ENCODE measurements at places on chromosomes 5 and 9. TPM values are rescaled to one million over a fixed set of nuclear protein-coding genes. Genes with fewer than 3 reads are reported as not detected.

- DNase-seq: peak; percentile 88
- no peaks in the 10 kb centered on the region for H3K27me3 ChIP-seq
- peak overlapping the region; percentile 67 for H3K27ac ChIP-seq
- H3K4me3 ChIP-seq: no peak overlapping the region
Observed at GRCh38 chr5:149205625-149206523, 64.6 kb downstream of the ABLIM3 start.

DNA sequence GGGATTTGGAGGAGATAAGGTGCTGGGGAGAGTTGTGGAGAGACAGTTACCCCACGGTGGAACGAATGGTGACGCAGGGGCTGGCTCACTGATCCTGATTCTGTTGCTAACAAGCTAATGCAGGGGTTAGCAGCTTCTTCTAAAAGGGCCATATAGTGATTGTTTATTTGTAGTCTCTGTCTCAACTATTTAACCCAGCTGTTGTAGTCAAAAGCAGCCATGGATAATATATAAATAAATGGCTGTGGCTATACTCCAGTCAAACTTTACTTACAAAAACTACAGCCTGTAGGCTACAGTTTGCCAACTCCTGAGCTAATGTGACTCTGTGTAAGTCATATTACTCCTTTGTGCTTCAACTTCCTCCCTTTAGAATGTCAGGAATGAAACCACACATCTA lies 21.8 kb downstream of the STOM start:
- H3K27ac ChIP-seq: no peak overlapping the region
- peaks cover 18% of the 10 kb centered on the region for H3K4me1 ChIP-seq
- H3K36me3 ChIP-seq: peaks cover 3% of the 10 kb centered on the region
- no peak overlapping the region for H3K4me3 ChIP-seq

DNA sequence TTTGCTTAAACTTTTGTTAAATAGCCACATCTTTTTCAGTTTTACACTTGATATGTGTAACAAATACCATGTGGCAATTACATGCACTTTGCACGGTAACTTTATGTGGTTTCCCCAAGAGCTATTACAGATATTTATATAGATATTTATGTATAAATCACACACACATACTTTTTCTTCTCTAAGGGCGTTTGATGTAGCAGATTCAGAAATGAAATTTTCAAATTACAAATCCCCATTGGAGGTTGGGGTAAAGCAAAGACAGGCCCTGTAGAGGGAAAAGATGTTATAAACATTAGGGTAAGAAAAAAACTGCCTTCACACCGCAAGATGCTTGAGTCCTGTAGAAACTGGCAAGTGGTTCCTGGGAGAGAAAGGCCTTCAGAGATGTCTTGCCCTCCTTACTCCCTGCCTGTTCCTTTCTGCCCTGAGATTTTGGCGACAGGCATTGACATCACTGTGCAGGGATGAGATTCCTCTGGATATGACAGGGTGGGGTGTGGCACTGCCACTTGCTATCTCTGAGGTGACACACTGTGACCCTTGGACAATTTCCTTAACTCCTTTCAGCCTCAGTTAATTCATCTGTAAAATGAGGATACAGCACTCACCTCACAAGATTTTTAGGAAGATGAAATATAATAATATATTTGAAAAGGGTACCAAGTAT lies 177.9 kb upstream of the TUT7 start:
- no peaks in the 10 kb centered on the region for H3K36me3 ChIP-seq
- H3K27me3 ChIP-seq: no peaks in the 10 kb centered on the region
- DNase-seq: no peak

DNA sequence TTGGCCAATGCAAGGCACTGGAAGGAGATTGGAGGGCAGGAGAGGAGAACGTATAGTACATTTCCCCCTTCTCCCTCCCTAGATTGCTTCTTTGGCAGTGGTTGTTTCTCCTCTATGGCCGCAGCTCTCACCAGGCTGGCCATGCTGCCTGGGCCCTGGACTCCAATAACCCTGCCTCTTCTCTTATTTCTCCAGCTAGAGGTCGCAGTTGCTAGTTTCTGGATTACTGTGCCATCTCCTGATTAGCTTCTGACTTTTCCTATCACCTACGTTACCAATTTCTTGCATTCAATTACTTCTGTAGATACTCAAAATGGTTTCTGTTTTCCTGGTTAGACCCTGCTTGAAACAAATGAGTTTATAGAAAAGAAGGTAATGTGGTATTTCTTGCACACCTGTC lies 2.4 kb upstream of the MACIR start:
- H3K27me3 ChIP-seq: no peaks in the 10 kb centered on the region
- peaks cover 5% of the 10 kb centered on the region for H3K4me1 ChIP-seq
- no peaks in the 10 kb centered on the region for H3K36me3 ChIP-seq
- DNase-seq: no peak

DNA sequence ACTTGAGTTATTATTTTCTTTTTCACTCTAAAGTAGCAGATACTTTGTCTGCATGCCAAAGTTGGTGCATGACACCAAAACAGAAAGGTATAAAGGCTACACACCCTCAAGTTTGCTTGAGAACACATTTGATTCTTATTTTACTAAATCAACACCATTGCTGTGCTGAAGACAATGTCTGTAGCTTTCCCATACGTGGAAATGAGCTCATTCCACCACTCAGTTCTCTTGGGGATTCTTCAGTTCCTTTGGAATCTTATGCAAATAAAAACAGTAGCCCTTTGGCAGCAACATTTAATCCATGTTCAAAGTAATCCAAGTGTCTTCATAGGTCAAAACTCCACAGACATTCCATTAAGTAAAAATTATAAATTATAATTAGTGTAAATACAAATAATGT lies 264.9 kb downstream of the TLE1 start:
- no peaks in the 10 kb centered on the region for H3K4me1 ChIP-seq
- no peaks in the 10 kb centered on the region for H3K36me3 ChIP-seq
- no peaks in the 10 kb centered on the region for H3K27me3 ChIP-seq
- no peak overlapping the region for H3K4me3 ChIP-seq
- H3K27ac ChIP-seq: no peak overlapping the region
- no peak for DNase-seq

Gene ZNF883
- total RNA-seq: 1.9 TPM

Gene CENPK
- total RNA-seq: 7.0 TPM

Gene TEK
- total RNA-seq: 2.3 TPM

Gene C5orf52
- total RNA-seq: not detected

Measured in astrocyte (in vitro differentiated cells and primary cell).